ENCODE measurements at places on chromosomes 3 and 15.

GRCh38 chr3:25957026-25957425 is 167.1 kb downstream of the OXSM start:
- no peak for DNase-seq

GRCh38 chr15:63491116-63491827 is 13.1 kb upstream of the USP3 start:
- DNase-seq: no peak

- DNase-seq: no peak
Measured at GRCh38 chr3:146557745-146558144, 13.3 kb upstream of the PLSCR1 start.

- no peak for DNase-seq
Measured at GRCh38 chr3:81516042-81516441, 245.4 kb downstream of the GBE1 start.

GRCh38 chr3:46097691-46098241 is 70.5 kb upstream of the XCR1 start:
- peak; percentile 47 for DNase-seq

GRCh38 chr15:71393383-71393782 is 278.1 kb downstream of the THSD4 start:
- DNase-seq: no peak

- DNase-seq: no peak
Measured at GRCh38 chr15:55741833-55742497, 987 bp downstream of the PRTG start.

GRCh38 chr3:194931865-194932264 is 246.2 kb downstream of the FAM43A start:
- no peak for DNase-seq

GRCh38 chr3:138936741-138937689 is 9.9 kb downstream of the FOXL2 start:
- DNase-seq: no peak

DNA sequence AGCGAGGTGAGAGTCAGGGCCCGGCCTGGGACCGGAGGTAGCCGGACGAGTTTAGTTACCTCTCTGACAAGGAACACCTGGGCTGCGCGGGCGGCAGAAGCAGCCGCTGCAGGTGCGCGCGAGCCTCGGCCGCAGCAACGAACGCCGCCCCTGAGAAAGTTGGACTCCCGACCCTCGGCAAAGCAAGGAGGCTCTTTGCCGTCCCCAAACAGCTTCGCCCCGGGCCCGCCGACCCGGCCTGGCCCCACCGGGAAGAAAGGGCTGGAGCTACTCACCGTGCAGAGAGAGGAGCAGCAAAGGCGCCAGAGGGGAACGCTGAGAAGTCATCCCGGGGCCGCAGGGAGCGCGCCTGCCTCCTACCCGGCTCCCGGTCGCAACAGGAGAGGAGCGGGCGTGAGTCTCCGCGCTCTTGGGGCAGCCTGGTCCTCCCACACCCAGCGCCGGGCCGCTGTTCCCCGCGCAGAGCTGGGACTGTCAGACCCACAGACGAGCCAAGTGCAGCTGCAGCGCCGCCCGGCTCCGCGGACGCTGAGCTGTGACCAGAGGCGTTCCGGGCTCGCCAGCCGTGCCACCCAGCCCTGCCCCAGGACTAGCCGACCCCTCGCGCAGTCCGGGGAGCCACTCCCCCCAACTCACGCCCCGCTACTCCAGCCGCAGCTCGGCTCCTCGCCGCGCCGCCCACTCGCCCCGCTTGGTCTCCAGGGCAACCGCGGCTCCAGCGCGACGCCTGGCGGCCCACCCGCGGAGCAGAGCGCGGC is at the start of gene IGSF11:
Gene IGSF11, minus strand, starts transcription at position 591 of the 758 bp plus-strand sequence. Its CDS starts 264 bp downstream, at position 327.
- peak; percentile 58 for DNase-seq

DNA sequence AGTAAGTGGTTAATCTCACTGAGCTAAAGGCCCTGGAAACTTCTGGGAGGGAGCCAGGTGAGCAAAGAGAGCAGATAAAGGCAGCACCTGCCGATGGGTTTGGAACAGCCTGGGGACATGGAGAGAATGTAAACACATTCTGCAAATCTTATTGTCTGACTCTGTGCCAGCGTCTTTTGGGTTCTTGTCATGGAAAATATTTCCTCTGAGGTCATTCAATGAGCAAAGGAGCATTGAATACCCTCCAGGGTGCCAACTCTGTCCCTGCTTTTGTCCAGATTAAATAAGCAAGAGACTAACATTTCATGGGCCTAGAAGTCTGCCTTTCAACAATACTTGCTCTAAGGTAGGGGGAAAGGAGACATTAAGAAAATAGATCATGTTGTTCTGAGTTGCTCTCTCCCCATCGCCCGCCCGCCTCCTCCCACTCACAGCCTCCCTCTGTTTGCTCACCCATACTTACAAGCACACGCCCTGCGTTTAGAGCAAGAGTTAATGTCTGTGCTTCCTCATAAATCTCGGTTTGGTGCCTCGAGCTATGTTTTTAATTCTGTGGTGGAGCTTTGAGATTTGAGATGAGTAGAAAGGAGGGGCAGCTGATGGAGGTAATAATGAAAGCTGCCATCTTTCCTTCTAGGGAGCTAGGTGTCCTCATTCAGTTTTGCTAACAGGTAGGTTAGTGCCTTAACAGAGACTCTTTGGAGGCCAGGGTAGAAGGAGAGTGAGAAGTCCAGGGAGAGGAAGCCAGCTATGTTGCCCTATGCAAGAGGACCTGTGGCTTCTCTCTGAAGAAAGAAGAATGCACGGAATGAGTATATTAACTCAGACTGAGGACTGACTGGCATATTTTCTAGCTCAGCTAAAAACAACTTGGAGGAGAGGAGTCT is 132.9 kb downstream of the TPRG1 start:
- no peak for DNase-seq

DNA sequence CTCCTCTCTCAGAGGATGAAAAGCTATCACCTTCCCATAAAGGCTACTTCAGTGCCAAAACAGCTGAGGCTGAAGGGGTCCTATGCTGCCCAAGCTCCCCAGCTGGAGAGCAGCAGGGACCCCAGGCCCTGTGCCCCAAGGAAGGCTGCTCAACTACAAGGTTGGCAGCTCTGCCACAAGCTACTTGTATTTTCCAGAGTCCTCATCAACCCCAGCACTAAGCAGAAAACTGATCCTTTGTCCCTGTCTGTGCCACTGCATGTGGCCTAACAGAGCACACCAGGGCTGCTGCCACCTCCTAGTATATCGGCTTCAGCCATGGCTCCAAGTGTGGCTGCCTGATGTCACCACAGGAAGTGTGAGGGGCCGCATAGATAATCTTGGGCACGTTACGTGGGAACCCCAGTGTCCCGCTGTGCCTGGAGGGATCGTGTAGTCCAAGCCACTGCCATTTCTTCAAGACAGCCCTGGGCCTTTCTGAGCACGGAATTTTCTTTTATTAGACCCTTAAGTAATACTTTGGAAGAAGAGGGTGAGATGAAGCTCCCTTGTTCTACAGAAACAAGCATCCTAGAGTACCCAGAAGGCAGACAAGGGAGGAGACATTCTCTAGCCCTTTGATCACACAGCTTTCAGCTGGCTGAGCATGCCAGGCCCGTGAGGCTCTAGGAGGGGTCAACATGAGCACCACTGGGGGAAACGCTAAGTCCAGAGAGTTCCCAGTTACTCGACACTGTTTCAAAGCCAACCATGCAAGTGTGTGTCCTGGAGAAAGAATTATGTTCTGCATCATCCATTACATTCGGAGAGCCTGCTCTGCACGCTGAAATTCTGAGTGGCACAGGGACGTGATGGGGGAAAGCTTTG is 60.7 kb downstream of the CAPN7 start:
- DNase-seq: no peak

- DNase-seq: no peak
Measured at GRCh38 chr3:163766112-163766511, 1312.2 kb downstream of the SI start.

DNA sequence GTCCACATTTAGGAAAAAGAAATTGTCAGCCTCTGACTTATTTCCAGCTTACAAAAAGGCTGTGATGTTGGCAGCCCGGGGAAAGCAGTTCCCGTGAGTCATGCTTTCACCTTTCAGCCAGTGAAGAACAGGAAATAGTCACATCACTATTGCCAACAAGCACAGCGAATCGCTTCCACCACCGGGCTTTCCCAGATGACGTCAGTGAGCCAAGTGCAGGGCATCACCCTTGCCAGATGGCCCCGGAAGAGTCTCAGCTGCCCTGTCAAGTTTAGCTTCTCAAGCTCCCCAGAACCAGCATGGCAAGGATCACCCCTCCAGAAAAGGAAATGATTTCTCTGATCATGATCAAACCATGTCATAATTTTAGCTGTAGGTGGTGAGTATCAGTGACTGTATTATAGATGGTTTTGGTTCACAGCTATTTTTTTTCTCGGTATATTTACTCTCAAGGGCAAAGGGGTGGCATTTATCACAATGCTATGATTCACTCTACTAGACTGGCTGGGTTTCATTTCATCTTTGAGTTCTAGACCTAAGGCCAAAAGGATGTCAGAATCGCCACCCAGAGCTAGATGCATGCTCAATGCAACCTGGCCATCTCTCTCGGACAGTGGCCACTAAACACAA is 32.9 kb downstream of the B3GNT5 start:
- DNase-seq: peak; percentile 95

GRCh38 chr3:96779810-96780209 is 34.6 kb upstream of the EPHA6 start:
- no peak for DNase-seq

DNA sequence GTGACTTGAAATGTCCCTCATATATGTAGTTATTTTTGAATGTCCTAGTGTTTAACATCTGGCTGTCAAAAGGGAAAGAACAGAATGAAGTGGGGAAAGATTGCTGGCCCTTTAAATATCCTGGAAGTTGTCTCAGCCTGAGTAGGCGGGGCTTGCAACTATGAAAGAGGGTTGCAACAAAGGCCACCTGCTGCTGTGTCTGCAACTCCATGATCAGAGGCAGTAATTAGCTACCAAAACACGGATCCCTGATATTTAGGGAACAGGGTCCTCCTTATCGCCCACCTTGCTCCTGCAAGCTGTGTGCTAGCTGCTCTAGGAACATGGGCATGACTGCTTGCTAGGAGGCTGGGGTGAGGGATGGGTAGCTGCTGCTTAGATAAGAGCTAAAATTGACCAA is 100.2 kb upstream of the CFAP20DC start:
- no peak for DNase-seq

DNA sequence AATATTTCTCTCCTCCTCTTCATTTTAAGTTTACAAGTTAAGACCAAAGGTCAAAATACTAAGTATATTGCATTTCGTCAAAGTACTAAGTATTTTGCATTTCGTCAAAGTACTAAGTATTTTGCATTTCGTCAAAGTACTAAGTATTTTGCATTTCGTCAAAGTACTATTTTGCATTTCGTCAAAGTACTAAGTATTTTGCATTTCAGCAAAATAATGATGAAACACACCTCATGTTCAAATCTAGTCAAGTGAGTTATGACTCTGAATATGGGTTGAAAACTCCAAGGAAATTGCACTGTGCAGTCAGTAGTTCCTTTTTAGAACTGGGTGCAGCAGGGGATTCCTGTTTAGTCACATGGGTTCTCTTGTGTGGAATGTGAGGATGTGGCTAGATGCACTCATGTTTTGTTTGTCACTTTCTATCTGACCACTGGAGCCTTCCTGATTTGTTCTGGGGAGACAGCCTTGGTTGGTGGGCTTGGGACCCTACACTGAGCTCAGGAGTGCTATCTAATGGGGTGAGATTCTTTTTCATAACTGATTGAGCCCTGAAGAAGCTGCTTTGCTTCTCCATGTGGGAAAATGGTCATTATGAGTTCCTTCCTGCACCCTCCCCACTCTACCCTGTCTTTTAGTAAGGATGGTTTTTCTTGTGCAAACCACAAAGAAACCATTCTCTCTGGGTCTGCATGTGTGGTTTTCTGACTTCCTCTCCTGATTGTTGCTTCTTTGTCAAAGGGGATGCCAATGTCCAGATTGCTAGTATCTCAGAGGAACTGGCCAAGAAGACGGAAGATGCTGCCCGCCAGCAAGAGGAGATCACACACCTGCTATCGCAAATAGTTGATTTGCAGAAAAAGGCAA is 73.4 kb downstream of the CCK start:
- no peak for DNase-seq

- no peak for DNase-seq
Measured at GRCh38 chr3:132927896-132928295, 110.3 kb upstream of the TMEM108 start.

DNA sequence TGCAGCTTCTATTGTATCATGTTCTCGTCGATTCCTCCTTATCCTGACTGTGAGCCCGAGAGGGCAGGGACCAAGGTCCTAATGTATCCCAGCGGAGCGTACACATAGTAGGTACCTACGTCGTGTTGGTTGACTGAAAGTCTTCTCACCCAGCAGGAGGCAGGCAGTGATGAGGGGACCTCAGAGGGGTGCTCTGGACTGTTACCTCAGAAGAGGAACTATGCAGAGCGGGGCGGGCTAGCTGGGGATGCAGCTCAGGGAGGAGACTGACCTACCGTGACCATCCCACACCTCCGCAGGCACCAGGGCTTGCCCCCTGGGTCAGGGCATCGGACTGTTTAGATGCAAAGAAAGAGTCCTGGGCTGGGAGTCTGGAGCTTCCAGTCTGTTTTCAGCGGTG is 11.4 kb downstream of the CHAC1 start:
- DNase-seq: no peak

GRCh38 chr15:70299931-70300869 is 202.5 kb upstream of the TLE3 start:
- peak; percentile 72 for DNase-seq

- DNase-seq: no peak
Measured at GRCh38 chr3:69531576-69532546, 146.0 kb upstream of the FRMD4B start.

DNA sequence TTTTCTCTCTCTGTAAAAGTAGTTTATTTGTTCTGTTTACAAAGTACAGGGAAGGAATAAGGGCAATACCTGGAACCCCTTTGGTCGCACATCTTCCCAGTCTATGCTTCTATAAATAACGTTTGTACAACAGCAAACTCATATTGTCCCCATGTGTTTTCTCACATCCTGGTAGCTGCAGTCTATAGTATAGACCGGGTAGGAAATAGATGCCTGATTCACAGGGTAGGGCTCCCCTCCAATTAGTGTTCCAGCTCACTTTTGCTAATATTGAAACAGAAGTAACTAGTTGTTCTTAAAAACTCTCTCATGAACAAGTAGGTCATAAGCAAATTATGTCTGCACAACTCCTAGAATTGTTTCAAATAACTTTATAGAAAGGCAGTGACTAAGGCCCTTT is 17.7 kb downstream of the ATG7 start:
- DNase-seq: no peak

- DNase-seq: no peak
Measured at GRCh38 chr3:134618478-134619300, 32.1 kb downstream of the KY start.

DNA sequence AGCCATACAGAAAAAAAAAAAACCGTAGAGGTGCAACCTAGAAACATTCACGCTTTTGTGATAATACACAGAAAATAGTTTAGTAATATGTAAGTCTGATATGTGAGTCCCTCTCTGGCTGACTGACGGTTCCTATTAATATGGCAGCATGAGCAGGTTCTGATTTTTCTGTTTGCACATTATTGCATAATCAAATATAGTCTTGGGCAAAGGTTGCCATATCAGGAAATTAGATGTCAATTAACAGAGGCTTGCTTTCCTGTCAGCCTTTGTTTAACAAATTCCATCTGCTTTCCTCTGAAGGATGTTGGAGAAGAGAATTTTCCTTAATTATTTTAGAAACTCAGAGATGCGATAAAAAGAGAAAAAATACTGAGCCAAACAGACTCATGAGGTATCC is 14.8 kb downstream of the GABRB3 start:
- no peak for DNase-seq

GRCh38 chr15:39347453-39347852 is 233.4 kb upstream of the THBS1 start:
- DNase-seq: no peak

GRCh38 chr3:146972726-146973125 is 367.6 kb upstream of the PLSCR5 start:
- DNase-seq: no peak

- DNase-seq: no peak
Measured at GRCh38 chr3:74314696-74315095, 299.8 kb downstream of the CNTN3 start.
